ENCODE measurements at places on chromosomes 5 and 9. TPM values are rescaled to one million over a fixed set of nuclear protein-coding genes. Genes with fewer than 3 reads are reported as not detected.

RABGAP1 gene
- 85.1 TPM for total RNA-seq

DRD1 gene
- not detected for total RNA-seq

THBS4 gene
- total RNA-seq, result 3.9 TPM

IFNE gene
- not detected for total RNA-seq

PCDHB5 gene
- not detected for total RNA-seq

- no peak for DNase-seq
- H3K4me3 ChIP-seq, result no peak overlapping the region
- no peak overlapping the region for H3K27ac ChIP-seq
- no peaks in the 10 kb centered on the region for H3K36me3 ChIP-seq
- H3K4me1 ChIP-seq, result no peaks in the 10 kb centered on the region
- H3K27me3 ChIP-seq, result no peaks in the 10 kb centered on the region
These were observed 119.8 kb downstream of the TENT4A start for GRCh38 chr5:6832994-6833393.

DNA sequence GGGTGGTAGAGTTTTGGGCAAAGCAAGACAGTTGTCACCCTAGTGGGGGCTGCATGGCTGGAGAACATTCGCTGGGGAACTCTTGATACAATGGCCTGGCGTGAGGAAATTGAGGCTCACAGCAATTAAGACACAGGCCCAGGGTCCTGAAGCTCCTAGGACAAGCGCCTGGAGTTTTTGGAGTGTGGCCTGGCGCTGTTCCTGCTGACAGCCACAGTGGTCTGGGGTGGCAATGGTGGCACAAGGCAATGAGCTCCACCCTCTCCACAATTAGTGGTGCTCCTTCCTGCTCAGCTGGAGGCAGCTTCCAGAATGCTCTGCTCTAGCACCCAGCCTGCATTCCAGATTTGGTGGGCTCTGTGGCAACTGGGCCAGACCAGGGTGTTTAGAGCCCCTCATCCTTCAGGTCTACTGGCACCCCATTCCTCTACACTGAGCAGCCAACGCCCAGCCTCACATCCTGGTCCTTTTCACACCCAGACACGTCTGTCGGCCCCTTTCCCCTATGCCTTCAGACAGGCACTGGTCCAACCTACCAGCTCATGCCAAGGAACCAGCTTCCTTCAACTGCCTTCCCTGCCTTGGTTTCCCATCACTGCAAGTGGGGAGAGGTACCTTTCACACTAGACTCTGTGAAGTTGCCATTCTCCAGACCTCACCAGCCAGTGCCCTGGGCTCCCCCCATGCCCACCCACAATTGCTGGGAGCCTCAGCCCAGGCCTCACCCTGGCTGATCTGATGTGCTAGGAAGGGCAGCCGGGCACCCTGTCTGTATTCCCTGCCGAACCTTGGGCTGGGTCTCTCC, 138.1 kb upstream of the COL5A1 start:
- no peaks in the 10 kb centered on the region for H3K4me1 ChIP-seq
- no peaks in the 10 kb centered on the region for H3K36me3 ChIP-seq
- H3K27me3 ChIP-seq, result no peaks in the 10 kb centered on the region
- no peak for DNase-seq

GRCh38 chr9:109863961-109864360, 84.0 kb downstream of the PALM2AKAP2 start:
- H3K27ac ChIP-seq, result no peak overlapping the region
- H3K4me3 ChIP-seq, result no peak overlapping the region
- H3K4me1 ChIP-seq, result no peaks in the 10 kb centered on the region

GRCh38 chr5:120140501-120140900, 323.6 kb upstream of the PRR16 start:
- no peaks in the 10 kb centered on the region for H3K27me3 ChIP-seq
- H3K36me3 ChIP-seq, result no peaks in the 10 kb centered on the region
- no peaks in the 10 kb centered on the region for H3K4me1 ChIP-seq
- no peak for DNase-seq
- no peak overlapping the region for H3K27ac ChIP-seq

GRCh38 chr9:112789891-112790774, 39.6 kb downstream of the SNX30 start:
- no peaks in the 10 kb centered on the region for H3K36me3 ChIP-seq
- H3K4me1 ChIP-seq, result peaks cover 94% of the 10 kb centered on the region
- H3K4me3 ChIP-seq, result no peak overlapping the region
- DNase-seq, result no peak
- H3K27me3 ChIP-seq, result no peaks in the 10 kb centered on the region

GRCh38 chr5:2357309-2357708, 394.2 kb downstream of the IRX2 start:
- no peak overlapping the region for H3K4me3 ChIP-seq
- no peaks in the 10 kb centered on the region for H3K36me3 ChIP-seq
- DNase-seq, result no peak
- no peaks in the 10 kb centered on the region for H3K27me3 ChIP-seq

GRCh38 chr9:4905135-4905490, 80.0 kb upstream of the JAK2 start:
- no peaks in the 10 kb centered on the region for H3K27me3 ChIP-seq
- H3K4me3 ChIP-seq, result no peak overlapping the region
- no peak for DNase-seq
- H3K27ac ChIP-seq, result no peak overlapping the region
- H3K4me1 ChIP-seq, result no peaks in the 10 kb centered on the region

PDE6A gene
- not detected for total RNA-seq

DNA sequence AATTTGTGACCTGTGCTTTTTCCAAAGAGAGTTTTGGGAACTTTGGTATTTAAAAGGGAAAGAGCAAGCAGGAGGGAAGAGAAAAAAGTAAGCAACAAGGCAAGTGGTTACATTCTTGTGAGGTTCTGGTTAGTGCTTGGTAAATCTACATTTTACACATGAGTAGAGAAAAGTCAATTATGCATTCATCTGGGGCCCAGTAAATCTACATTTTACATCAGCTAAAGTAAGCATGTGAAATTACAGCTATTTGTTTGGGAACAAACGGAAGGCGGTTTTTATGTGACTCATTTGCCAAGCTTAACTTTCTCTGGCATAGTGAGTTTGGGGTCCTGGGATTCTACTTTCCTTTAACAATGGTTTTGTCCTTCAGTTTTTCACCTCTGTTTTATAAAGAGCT, 102.2 kb downstream of the SNX18 start:
- no peaks in the 10 kb centered on the region for H3K4me1 ChIP-seq
- H3K36me3 ChIP-seq, result no peaks in the 10 kb centered on the region
- H3K27me3 ChIP-seq, result no peaks in the 10 kb centered on the region
- DNase-seq, result no peak

DNA sequence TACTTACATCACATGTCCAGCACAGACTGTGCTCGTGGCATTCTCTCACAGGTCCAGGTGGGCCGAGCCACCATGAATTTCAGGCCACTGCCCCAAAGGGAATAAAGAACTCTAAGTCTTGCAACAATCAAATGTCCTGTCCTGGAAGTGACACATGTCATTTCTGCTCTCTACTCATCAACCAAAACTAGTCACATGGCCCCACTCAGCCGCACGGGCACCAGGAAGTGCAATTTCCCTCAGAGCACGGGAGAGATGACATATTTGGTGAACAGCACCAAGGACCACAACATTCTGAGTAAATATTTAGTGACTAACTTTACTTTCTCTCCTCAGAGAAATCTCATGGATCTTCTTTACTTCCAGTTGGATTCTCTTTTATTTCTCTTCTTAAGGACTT, 131.1 kb upstream of the TUT7 start:
- H3K4me3 ChIP-seq, result no peak overlapping the region
- H3K4me1 ChIP-seq, result peaks cover 3% of the 10 kb centered on the region
- H3K36me3 ChIP-seq, result no peaks in the 10 kb centered on the region
- H3K27me3 ChIP-seq, result no peaks in the 10 kb centered on the region

- no peak for DNase-seq
- H3K36me3 ChIP-seq, result no peaks in the 10 kb centered on the region
These were observed 2.9 kb downstream of the BICD2 start for GRCh38 chr9:92761686-92762085.

ZNF474 gene
- total RNA-seq, result not detected

ORM2 gene
- not detected for total RNA-seq

PCDHA12 gene
- not detected for total RNA-seq

TEX48 gene
- not detected for total RNA-seq

DNA sequence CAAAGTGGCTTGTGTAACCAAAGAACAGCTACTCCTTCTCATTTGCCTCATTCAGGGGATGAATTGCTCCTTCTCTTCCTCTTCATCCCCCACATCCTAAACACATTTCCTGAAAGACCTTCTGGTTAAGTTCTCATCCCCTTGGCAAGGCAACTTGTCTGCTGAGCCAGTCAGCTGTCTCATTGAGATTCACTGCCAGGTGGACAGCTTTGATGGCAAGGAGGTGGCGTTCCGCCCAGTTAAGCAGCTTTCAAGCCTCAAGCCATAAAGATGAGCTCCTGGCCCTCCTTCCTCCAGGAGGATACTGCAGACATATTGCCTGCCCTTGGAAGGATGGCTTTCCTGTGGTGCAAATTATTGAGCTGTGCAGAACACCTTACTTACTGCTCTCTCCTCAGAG, 448.6 kb upstream of the MPDZ start:
- H3K4me1 ChIP-seq, result no peaks in the 10 kb centered on the region
- no peak for DNase-seq
- no peak overlapping the region for H3K27ac ChIP-seq

DNA sequence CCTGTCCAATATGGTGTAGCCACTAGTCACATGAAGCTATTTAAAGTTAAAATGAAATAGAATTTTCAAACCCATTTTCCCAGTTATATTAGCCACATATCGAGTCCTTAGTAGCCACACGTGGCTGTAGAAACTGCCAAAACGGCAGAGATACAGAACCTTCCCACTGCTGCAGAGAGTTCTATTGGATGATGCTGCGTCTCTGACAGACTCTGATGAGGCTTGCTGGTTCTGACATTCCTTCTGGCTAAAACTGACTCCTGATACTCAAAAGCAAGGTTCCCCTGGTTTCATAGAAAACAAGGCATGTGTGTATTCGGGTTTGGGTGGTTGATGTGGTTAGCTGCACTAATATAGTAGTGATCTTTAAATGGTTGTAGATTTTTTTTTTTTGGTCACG, 91.5 kb downstream of the TLE4 start:
- H3K36me3 ChIP-seq, result 0 out of 2 replicates have a peak, but pooled peaks cover 16% of the 10 kb centered on the region
- DNase-seq, result no peak
- no peaks in the 10 kb centered on the region for H3K27me3 ChIP-seq
- H3K4me3 ChIP-seq, result no peak overlapping the region
- H3K27ac ChIP-seq, result no peak overlapping the region

RAI14 gene
- not detected for total RNA-seq

DNA sequence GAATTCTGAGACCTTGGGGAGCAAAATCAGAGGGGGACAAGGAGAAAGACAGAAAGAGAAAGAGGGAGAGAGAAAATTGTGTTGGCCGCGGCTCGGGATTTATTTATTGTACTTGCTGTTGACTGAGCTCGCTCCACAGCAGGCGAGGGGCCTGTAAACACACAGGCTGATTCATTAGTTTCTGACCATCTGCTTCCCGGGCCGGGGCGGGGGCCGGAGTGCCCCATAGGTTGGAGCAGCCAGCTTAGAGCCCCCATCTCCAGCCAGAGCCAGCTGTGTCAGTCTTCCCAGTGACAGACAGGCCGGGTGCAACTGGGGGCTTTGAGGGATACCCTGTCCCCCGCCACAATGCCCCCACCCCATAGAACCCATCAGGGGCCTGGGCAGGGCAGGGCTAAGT, 30.9 kb downstream of the NTNG2 start:
- DNase-seq, result no peak
- no peak overlapping the region for H3K4me3 ChIP-seq
- no peaks in the 10 kb centered on the region for H3K36me3 ChIP-seq
- no peaks in the 10 kb centered on the region for H3K4me1 ChIP-seq

CYSTM1 gene
- 28.5 TPM for total RNA-seq

DNA sequence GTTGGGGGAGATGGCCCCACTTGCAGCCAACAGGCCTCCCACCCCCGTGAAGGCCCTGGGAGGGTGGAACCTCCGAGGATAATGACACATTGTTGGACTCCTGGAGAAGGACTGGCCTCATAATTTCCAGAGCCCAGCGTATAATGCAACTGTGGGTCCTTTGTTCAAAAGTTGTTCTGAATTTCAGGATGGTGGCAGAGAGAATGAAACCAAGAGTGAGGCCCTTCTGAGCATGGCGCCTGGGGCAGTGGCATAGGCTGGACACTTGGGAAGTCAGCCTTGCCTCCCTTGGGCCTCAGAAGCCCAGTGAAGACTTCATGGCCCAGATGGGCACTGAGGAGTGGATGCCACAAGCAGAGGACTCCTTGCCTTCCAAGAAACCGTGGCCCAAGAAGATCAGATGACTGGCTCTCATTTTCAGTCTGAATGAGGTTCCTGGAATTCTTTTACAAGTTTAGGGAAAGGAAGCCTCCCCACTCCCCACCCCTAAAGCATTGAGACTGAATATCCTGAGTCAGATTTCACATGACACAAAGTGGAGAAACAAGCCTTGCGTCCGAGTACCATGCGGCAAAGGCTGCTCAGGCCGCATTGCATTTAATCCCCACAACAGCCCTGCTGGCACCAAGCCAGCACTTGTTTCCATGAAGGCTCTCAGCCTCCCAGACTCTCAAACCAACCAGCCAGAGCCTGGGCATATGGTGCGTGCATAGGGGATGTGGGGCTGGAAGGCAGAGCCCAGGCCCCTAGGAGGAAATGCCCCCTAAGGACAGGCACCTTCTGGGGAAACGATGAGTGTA, 96.7 kb upstream of the SMIM23 start:
- no peak overlapping the region for H3K27ac ChIP-seq
- no peak overlapping the region for H3K4me3 ChIP-seq
- DNase-seq, result no peak
- H3K36me3 ChIP-seq, result no peaks in the 10 kb centered on the region
- H3K4me1 ChIP-seq, result no peaks in the 10 kb centered on the region

PTGES gene
- not detected for total RNA-seq
